ENCODE measurements at places on chromosomes 7 and 10.

- no peak for DNase-seq
These were observed 92.4 kb downstream of the ARID5B start for GRCh38 chr10:61993711-61994401.

DNA sequence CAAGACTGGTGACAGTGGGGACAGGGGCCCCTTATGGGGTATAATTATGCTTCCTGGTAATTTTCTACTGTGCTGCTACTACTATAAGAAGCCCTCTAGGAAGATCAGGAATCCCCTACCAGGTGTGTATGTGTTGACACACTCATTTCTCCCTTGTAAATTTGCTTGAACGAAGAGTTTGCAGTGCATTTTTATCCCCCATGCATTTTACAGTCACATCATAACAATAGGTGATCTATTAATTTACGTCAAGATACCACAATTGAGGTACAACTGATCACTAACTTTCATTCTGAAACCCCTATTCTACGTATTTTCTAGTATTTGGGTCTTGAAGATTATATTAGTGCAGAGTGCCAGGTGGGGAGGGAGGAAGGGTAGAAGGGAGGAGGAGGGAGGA, 252.2 kb downstream of the NSUN6 start:
- no peak for DNase-seq

GRCh38 chr7:4282434-4283223, 399.5 kb upstream of the FOXK1 start:
- DNase-seq, result no peak

DNA sequence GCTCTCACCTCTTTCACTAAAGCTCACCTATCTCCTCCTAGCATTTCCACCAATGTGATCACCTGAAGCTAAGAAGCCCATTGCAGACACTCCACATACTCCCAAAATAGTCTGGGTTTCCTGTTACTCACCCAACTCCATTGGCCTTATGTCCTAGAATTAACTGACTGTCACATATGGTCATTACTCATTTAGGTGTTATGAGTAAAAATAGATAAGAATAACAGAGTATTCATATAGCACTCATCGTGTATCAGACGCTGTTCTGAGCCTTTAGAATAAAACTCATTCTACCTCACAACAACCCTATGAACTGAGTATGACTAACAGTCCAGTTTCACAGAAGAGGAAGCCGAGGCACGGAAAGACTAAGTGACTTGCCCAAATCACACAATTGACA, 174.2 kb upstream of the NPVF start:
- no peak for DNase-seq

DNA sequence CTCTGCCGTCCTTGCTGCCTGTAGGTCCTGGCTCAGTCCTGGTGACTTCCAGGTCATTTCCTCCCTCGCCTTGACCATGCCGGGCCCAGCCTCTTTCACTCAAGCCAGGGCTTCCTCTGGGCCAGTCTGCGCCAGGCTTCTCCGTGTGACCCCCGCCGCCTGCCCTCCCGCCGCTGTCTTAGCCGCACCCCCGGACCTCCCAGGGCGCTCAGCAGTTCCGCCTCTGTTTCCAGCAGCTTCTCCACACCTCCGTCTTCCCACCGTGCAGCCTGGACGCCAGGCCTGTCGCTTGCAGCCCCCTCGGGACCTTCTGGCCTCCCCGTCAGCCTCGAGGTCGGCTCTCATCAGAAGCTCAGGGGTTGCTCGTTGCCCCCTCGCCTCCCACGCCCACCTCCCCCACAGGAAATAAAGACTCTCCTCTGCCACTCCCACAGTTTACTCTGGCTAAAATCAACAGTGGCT, 123.0 kb upstream of the FZD8 start:
- DNase-seq, result no peak

GRCh38 chr10:67107670-67108069, 181.8 kb downstream of the LRRTM3 start:
- no peak for DNase-seq

- no peak for DNase-seq
These were observed 76.1 kb downstream of the CUX1 start for GRCh38 chr7:101893341-101894082.

DNA sequence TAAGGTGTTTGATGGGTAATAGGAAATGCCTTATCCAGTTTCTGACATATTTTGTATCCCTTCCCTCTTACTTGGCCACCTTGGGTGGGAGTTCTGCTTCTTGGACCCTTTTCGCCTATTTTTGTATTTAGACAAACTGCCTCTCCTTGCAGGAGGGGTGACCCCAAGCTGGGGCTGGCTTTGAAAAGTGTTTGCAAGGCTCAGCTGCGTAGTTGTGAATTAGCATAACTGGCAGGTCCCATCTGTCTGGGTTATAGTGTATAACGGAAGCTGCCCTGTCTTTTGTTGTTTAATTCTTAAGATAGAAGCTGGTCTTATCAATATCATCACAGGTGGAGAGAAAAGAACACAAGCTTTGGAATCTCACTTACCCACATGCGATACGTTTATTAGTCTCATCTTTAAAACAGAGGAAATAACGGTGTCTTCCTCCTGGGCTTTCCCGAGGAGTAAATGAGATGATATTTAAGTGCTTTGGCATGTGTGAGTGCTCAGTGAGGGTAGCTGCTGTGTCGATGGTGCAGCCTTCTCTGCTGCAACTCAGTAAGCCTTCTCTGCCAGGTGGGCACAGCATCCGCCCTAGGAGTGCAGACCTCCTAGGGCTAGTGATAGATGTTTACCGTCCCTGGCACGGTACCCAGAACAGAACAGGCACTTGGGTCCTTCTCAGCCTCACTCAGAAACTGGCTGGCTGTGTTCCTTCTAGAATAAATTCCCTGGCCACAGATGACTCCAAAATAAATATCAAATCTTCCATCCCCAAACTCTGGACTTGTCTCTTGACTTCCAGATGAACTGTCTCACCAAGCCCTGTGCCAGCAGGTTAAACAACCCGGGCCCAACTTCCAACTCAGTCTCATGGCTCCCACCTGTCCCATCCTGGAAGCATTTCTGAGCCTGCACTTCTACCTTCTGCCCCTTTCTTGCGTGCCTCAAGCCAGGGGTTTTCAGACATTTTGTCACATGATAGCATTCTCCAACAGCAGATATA, 227.3 kb downstream of the GFRA1 start:
- DNase-seq, result no peak

- no peak for DNase-seq
These were observed 61.1 kb downstream of the GNAT3 start for GRCh38 chr7:80450621-80451308.

All from NCI-H1694 (cell line).